ENCODE measurements at places on chromosomes 12 and 14.
A peak's percentile ranks its signal among the peaks of the same experiment; 100 is the strongest.

- no peak for DNase-seq
These were observed 25.0 kb upstream of the APPL2 start for GRCh38 chr12:105261010-105261409.

GRCh38 chr14:30874120-30874998 is at the start of gene COCH:
COCH (plus strand) TSS chr14:30874559; CDS start chr14:30874939, 380 bp downstream.
- DNase-seq, result peak; percentile 26

DNA sequence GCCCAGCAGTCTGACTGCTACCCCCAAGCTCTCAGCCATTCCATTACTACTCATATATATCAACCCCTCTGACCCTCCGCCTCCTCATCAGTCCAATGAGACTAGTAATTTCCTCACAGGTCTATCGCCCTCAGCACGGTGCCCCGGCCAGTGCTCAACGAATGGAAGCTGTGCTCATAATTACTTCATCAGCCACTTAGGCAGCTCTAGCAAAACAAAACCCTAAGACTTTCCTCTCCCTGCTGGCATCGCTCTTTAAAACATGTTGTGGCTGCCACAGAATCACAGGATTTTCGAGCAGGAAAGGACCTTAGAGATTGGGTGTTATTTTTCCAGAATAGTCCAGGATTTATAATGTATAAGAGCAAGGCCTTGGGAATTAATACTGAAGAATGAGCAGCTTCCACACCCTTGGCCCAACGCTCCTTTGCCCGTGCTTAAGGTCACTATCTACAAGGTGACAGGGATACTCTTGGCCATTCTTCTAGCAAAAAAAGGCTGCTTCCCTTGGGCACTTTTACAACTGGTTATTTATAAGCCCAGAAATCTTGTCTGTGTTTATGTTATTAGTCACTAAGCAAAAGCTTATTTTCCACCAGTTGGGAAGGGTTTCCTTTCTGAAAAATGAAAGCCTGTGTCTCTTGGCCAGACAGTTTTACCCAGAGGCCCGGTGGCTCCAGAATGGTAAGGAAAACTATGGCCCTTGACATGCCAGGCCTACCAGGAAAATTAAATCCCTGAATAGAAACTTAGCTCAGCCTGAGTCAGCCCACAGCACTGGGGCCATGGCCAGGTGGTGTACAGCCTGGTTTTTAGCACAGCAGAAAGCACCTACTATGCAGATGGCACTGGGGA is 47.9 kb downstream of the NUAK1 start:
- DNase-seq, result no peak

- no peak for DNase-seq
These were observed 45.4 kb upstream of the SRP54 start for GRCh38 chr14:34937442-34937841.

DNA sequence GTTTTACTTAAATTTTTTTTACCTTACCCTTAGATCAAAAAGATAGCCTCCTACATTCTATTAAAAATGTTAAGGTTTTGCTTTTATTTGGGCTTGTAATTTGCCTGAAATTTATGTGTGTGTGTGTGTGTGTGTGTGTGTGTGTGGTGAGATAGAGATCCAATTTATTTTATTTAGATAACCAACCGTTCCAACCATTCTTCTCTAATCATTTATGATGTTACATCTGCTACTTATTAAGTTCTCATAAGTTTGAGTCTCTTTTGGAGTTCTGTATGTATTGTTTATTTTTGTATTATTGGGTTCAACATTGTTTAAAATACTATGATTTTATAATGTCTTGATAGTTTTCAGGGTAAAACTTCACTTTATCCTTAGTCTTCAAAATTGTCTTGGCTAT is 70.6 kb upstream of the PAWR start:
- no peak for DNase-seq

DNA sequence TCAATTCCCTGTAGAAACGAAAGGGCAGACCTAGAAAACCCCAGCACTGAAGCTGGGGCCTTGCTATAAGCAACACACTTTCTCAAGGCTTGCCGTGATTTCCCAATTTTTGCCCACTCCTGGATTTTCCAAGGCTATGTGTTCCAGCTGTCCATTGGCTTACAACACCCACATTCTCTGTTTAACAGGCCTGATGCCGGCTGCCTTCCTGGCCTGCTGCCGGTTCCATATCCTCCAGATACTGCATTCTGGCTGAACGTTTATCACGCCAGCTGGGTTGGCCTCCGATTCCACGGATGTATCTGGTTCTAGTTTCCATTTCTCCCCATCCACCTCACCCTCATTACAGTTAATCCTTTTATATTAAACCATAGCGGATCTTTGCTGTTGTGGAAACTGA is 2.0 kb upstream of the PCNX1 start:
- no peak for DNase-seq

DNA sequence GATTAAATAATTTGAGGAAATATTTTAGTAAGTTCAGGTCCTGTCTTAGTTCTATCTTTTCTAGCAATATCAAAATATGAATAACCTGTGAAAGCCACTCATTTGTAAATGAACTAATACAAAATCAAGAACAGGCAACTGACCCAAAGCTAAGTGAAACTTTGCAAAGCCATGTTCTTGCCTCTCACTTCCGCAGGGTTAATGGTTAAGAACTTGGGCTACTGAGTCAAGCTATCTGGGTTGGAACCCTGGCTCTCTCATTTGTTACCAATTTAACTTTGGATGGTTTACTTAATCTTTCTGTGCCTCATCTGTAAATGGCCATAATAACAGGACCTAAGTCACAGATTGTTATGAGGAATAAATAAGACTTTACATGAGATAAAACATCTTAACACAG is 2.8 kb downstream of the KIF21A start:
- no peak for DNase-seq
